ENCODE measurements at places on chromosomes 1 and 21.

- DNase-seq, result no peak
Measured at GRCh38 chr1:916173-917075, 7.3 kb upstream of the SAMD11 start.

DNA sequence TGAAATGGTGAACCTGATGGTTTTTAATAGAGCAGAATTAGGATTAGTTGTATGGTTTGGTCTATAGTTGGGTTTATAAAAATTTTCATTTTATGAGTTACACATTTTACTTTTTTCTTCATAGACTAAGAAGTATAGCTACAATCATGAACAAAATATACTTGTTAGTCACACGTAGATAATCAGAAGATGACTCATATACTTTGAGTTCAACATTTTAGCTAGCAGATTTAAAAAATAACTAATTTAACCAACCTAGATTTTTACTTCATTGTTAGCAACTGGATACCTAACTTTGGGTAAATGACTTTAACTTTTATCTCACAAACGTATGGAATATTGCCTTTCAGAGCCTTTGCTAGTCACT is 27.9 kb downstream of the MORC3 start:
- no peak for DNase-seq

- DNase-seq, result no peak
Measured at GRCh38 chr1:38029081-38029681, 16.6 kb downstream of the UTP11 start.

GRCh38 chr1:230327892-230328284 is 98.2 kb downstream of the PGBD5 start:
- DNase-seq, result peak; percentile 71

GRCh38 chr1:228016653-228017355 is 10.0 kb downstream of the WNT3A start:
- no peak for DNase-seq

GRCh38 chr1:241615043-241615974 is 24.9 kb downstream of the CHML start:
- no peak for DNase-seq

Measured in urothelium cell line (cell line).